WTC11 (cell line): ENCODE measurements at places on chromosomes 6 and 20. TPM values are rescaled to one million over a fixed set of nuclear protein-coding genes. Genes with fewer than 3 reads are reported as not detected.

- H3K27ac ChIP-seq = no peak overlapping the region
- no peaks in the 10 kb centered on the region for H3K4me1 ChIP-seq
- H3K27me3 ChIP-seq = no peaks in the 10 kb centered on the region
- DNase-seq = no peak
- H3K4me3 ChIP-seq = no peak overlapping the region
- H3K36me3 ChIP-seq = no peaks in the 10 kb centered on the region
Measured at GRCh38 chr6:24464253-24465038, 24.9 kb downstream of the GPLD1 start.

DNA sequence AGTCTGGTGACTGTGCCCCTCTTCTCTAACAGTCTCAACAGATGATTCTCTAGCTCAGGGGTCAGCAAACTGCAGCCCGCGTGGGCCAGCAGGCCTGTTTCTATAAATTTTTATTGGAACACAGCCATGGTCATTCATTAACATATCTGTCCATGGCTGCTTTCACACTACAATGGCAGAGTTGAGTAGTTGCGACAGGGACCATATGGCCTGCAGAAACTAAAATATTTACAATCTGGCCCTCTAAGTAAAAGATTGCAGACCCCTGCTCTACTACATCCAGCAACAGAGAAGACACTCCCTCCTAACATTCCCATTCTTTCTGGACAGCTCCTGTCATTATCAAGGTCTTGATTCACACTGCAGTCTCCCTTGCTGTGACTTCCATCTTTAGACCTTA, 45.2 kb downstream of the PLAGL2 start:
- H3K4me1 ChIP-seq = no peaks in the 10 kb centered on the region
- no peak overlapping the region for H3K27ac ChIP-seq
- DNase-seq = no peak
- no peaks in the 10 kb centered on the region for H3K27me3 ChIP-seq
- peaks cover 66% of the 10 kb centered on the region for H3K36me3 ChIP-seq
- no peak overlapping the region for H3K4me3 ChIP-seq

DNA sequence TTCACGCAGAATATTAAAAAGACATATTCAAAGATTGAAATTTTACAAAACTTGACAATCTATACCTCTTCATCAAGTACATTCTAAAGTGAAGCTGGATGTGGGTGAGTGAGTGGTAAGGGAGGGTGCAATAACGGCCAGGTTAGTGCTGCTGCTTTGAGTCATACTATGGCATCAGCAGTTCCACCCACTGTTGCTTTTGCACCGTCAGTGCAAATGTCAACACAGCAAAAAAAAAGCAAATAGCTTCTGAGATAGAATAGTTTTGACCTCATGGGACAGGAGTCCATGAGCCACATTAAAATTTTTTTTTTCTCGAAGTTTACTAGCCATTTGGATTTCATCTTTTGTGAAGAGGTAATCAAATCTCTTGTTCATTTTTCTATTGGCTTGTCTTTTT, 31.8 kb downstream of the PSMF1 start:
- DNase-seq = no peak
- H3K36me3 ChIP-seq = peaks cover 18% of the 10 kb centered on the region
- H3K27me3 ChIP-seq = no peaks in the 10 kb centered on the region
- no peak overlapping the region for H3K4me3 ChIP-seq
- H3K27ac ChIP-seq = no peak overlapping the region
- H3K4me1 ChIP-seq = no peaks in the 10 kb centered on the region

DNA sequence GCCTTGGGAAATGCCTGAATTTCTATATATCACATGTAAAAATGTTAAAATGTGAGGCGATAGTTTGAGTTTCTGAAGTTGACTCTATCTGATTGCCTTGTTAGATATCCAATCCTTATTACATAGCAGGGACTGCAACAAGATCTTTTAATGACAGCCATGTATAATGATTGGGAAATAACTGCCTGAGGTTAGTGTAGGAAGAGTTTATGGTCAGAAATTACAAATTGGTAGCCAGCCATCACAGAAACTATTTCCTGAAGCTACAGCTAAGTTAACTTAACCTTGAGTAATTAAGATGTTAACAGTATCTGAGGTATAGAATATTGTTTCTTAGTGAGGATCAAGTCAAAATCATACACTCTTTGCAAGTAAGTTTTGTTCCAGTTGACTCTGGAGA, 41.0 kb downstream of the AKIRIN2 start:
- DNase-seq = no peak
- no peak overlapping the region for H3K4me3 ChIP-seq

GRCh38 chr6:158131926-158132325, 36.1 kb downstream of the SERAC1 start:
- no peaks in the 10 kb centered on the region for H3K4me1 ChIP-seq
- no peak overlapping the region for H3K27ac ChIP-seq
- no peak for DNase-seq
- no peaks in the 10 kb centered on the region for H3K36me3 ChIP-seq

GRCh38 chr20:47971058-47971791, 185.9 kb upstream of the SULF2 start:
- peaks cover 6% of the 10 kb centered on the region for H3K27me3 ChIP-seq
- no peak for DNase-seq
- H3K4me3 ChIP-seq = no peak overlapping the region
- peak overlapping the region; percentile 53 for H3K27ac ChIP-seq

- no peak overlapping the region for H3K27ac ChIP-seq
- peaks cover 2% of the 10 kb centered on the region; the same call in 1 of the 2 replicates for H3K36me3 ChIP-seq
- no peak for DNase-seq
- H3K4me3 ChIP-seq = no peak overlapping the region
- no peaks in the 10 kb centered on the region for H3K4me1 ChIP-seq
- H3K27me3 ChIP-seq = no peaks in the 10 kb centered on the region; the same call in 1 of the 2 replicates
Measured at GRCh38 chr6:45830441-45831139, 185.1 kb downstream of the CLIC5 start.

DNA sequence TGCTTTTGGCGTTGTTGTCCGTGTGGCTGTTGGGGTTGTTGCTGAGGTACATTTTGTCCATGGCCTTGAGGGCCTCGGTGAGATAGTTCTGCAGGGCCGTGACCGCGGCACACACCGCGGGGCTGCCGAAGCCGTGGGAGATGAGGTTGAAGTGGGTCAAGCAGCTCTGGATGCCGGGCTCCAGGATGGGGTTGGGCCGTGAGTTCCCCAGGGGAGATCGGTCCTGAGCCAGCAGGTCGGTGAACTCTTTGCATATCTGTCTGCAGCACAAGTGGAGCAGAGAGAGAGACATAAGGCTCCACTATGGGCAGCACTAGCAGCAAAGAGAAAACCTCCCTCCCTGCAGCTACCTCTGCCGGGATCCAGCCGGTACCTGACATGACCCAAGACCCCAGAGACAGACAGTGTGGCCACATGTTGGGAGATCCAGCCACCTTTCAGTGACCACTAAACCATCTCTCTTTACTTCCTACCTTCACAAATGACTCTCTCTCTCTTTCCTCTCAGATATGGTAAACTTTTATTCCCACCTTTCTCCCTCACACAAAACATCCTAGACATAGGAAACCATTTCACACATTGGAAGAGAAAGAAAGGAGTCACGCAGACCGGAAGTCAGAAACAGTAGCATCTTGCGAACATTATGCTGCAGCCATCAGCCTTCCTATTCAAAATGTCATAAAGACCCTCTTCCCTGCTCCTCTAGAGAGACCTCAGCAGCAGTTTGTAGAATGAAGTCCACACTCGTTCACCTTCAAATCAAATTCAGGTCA, 16.2 kb downstream of the TFAP2A start:
- no peak overlapping the region for H3K27ac ChIP-seq
- no peaks in the 10 kb centered on the region for H3K36me3 ChIP-seq
- DNase-seq = no peak
- peaks cover 98% of the 10 kb centered on the region for H3K27me3 ChIP-seq
- peak overlapping the region; percentile 70 for H3K4me3 ChIP-seq
- peaks cover 88% of the 10 kb centered on the region for H3K4me1 ChIP-seq

- H3K36me3 ChIP-seq = no peaks in the 10 kb centered on the region
- no peaks in the 10 kb centered on the region for H3K4me1 ChIP-seq
- no peak overlapping the region for H3K4me3 ChIP-seq
- H3K27ac ChIP-seq = no peak overlapping the region
- H3K27me3 ChIP-seq = no peaks in the 10 kb centered on the region; the same call in 1 of the 2 replicates
Measured at GRCh38 chr6:87282743-87283142, 39.6 kb upstream of the SMIM8 start.

GRCh38 chr6:170456886-170457698, 96.0 kb downstream of the PSMB1 start:
- H3K36me3 ChIP-seq = no peaks in the 10 kb centered on the region
- peaks cover 4% of the 10 kb centered on the region; the same call in 1 of the 2 replicates for H3K4me1 ChIP-seq
- no peak overlapping the region for H3K4me3 ChIP-seq
- H3K27ac ChIP-seq = no peak overlapping the region
- H3K27me3 ChIP-seq = no peaks in the 10 kb centered on the region

- H3K36me3 ChIP-seq = 0 out of 2 replicates have a peak, but pooled peaks cover 2% of the 10 kb centered on the region
- no peaks in the 10 kb centered on the region for H3K27me3 ChIP-seq
- H3K27ac ChIP-seq = peak overlapping the region; percentile 48
- H3K4me3 ChIP-seq = no peak overlapping the region
- DNase-seq = no peak
- peaks cover 20% of the 10 kb centered on the region for H3K4me1 ChIP-seq
Measured at GRCh38 chr6:79463621-79464050, 73.6 kb downstream of the LCA5 start.

DNA sequence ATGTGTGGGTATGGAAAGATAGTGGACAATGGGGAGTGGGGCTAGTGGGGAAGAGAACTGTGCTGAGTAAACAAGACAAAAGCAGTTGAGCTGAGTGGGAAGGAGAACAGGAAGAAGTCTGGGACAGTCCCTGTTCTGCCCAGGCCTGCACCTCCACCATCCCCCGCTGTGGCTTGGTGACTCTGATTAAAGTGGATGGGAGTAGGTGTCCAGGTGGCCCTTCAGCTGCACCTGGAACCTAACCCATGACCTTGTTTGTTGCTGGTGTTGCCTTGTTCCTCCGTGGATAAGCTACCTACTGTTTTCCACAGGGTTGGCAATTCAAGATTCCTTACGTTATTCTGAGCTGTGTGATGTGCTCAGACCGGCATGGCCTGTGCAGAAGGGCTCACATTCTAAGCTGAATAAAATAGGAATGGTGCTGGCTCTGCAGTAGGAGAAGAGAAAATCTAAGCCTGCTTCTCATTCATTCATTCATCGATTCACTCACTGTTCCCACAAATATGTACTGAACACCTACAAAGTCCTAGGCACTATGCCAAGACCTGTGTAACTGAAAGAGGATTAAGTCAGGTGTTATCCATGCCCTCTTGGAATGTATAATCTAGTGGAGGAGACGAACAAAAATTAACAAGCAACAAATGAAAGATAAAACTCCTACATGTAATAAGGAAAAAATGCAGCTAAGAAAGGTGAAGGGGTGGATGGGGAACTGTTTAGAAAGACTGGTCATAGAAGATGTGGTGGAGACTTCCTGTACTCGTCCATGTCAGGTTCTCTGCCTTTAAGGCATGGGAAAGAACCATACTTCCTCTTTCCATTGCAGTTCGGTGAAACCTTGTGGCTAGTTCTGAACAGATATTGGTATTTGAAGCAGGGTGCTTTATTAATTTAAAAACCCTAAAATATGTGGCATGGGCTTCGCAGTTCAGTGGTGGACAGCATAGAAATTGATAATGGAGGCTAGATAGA, 10.1 kb upstream of the CALHM6 start:
- H3K4me1 ChIP-seq = peaks cover 11% of the 10 kb centered on the region
- peaks cover 3% of the 10 kb centered on the region; the same call in 1 of the 2 replicates for H3K27me3 ChIP-seq
- no peak overlapping the region for H3K27ac ChIP-seq

DNA sequence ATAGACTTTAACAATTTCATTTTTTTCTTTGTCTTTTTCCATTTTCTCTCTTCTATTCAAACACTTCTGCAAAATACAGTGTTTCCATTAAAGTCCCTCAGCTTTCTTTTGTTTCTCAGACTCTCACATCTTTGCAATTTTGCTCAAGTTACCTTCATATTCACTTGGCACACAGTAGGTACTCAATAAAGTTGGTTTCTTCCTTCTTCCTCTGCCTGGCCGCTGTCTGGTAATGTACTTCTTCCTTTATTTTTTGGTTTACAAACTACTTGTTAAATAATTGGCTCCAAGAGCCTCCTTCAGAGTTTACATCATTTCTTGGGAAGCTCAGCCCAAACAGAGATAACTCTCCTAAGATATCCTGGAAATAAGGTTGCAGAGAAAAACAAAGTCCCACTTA, 81.1 kb downstream of the GJA10 start:
- H3K27me3 ChIP-seq = no peaks in the 10 kb centered on the region
- H3K36me3 ChIP-seq = no peaks in the 10 kb centered on the region
- no peak for DNase-seq
- H3K27ac ChIP-seq = no peak overlapping the region
- 0 out of 2 replicates have a peak, but pooled peaks cover 3% of the 10 kb centered on the region for H3K4me1 ChIP-seq

GRCh38 chr6:5155906-5156305, 70.8 kb downstream of the PPP1R3G start:
- DNase-seq = no peak
- no peak overlapping the region for H3K4me3 ChIP-seq
- no peaks in the 10 kb centered on the region; the same call in 1 of the 2 replicates for H3K27me3 ChIP-seq
- H3K36me3 ChIP-seq = no peaks in the 10 kb centered on the region
- H3K27ac ChIP-seq = no peak overlapping the region

DNA sequence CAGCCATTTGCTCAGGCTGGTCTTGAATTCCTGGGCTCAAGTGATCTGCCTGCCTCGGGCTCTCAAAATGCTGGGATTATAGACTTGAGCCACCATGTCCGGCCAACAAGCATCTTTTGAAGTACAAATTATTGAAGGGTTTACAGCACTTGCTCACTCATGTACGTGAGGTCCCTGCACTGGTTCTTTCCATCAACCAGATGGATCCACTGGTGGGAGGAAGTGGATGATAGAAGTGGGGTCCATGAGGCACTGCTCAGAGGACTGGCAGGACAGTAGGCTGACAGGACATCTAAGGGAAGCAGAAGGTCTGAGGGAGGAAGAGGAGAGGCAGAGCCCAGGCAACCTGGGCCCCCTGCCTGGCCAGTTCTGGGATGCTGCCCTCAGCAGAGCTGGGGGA, 109.2 kb upstream of the NXT1 start:
- no peaks in the 10 kb centered on the region for H3K4me1 ChIP-seq
- no peak for DNase-seq
- H3K27me3 ChIP-seq = peaks cover 18% of the 10 kb centered on the region
- H3K36me3 ChIP-seq = no peaks in the 10 kb centered on the region
- H3K4me3 ChIP-seq = no peak overlapping the region

GRCh38 chr6:43269273-43270007, 26.2 kb downstream of the TTBK1 start:
- peaks cover 67% of the 10 kb centered on the region for H3K27me3 ChIP-seq
- no peak overlapping the region for H3K27ac ChIP-seq
- H3K4me1 ChIP-seq = peaks cover 38% of the 10 kb centered on the region
- H3K4me3 ChIP-seq = peak overlapping the region; percentile 59

DNA sequence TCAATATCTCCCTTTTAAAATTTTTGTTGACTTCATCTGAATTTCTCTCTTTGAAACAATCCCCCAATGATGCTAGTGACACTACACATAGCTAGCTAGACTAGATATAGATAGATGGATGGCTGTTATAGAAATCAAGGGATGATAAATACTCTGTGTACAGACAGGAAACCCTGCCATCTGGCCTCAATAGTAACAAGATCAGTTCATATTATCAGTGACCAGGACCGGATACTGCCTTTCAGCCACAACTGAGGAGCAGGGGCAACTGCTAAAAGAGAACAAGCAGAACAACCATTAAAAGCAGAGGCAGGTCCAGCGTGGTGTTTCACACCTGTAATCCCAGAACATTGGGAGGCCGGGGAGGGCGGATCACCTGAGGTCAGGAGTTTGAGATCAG, 118.3 kb upstream of the FAM184A start:
- no peaks in the 10 kb centered on the region for H3K4me1 ChIP-seq
- no peaks in the 10 kb centered on the region for H3K36me3 ChIP-seq
- no peaks in the 10 kb centered on the region for H3K27me3 ChIP-seq
- no peak overlapping the region for H3K4me3 ChIP-seq
- peak overlapping the region; percentile 67; the same call in 1 of the 2 replicates for H3K27ac ChIP-seq
- no peak for DNase-seq

ULBP1 gene
- total RNA-seq = 0.64 to 0.81 TPM (median 0.64 TPM) in 3 replicates

FUCA2 gene
- total RNA-seq = 48.5 to 55.4 TPM (median 51.8 TPM) in 3 replicates

IYD gene
- total RNA-seq = 0.07 TPM in 1 of 3 replicates, not detected in the others

SNX21 gene
- 17.9 to 23.1 TPM (median 21.7 TPM) in 3 replicates for total RNA-seq
